ENCODE measurements at places on chromosomes 5 and 9. TPM values are rescaled to one million over a fixed set of nuclear protein-coding genes. Genes with fewer than 3 reads are reported as not detected.

NME5 gene
- 1.7 TPM for total RNA-seq

CKMT2 gene
- total RNA-seq = not detected

MEF2C gene
- total RNA-seq = 9.9 TPM

PLAC8L1 gene
- total RNA-seq = 0.49 TPM

ABCA2 gene
- 27.0 TPM for total RNA-seq

IRX4 gene
- 0.18 TPM for total RNA-seq

EIF4E1B gene
- not detected for total RNA-seq

PCDHGA2 gene
- 0.05 TPM for total RNA-seq

SHOC1 gene
- 0.10 TPM for total RNA-seq
